NCI-H146 (cell line): ENCODE measurements at places on chromosomes 3 and 15.

DNA sequence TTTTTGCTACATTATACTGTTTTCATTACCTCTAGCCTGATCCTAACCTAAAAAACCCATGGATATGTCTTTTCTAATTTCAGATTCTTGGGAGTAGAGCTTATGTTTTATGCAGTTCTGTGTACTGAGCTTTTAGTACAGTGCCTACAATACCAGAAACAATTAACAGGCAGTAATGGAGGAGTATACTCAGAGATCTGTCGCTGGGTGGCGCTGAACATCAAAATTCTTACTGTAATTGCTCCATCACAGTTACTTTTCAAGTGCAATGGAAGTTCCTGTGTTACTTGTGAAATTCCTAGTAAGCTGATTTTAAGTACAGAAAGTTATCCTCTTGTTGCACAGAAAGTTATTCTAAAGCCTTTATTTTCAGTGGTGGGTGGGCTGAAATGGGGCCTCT is 66.9 kb downstream of the RNF13 start:
- peak; percentile 55 for DNase-seq

- DNase-seq, result no peak
These were observed 12.9 kb upstream of the ANKRD28 start for GRCh38 chr3:15810702-15811101.

DNA sequence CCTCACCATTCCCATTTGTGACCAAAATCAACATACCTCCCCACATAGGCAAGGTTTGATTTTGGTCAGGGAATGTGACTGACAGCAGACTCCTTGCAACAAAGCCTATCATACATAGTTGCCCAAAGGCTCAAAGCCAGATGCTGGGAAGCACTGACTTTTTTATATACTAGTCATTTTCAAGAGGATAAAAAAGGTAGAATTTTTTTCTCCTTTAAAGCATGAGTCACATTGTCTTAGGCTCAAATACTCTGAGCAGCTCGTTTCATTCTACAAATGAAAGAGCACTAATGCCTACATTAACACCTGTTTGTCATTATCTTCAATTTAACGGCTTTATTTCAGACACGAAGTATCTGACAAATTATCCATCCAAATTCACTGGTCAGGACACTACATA is 36.2 kb downstream of the ICE2 start:
- no peak for DNase-seq

GRCh38 chr15:34760909-34761308 is 6.1 kb upstream of the GJD2 start:
- no peak for DNase-seq

GRCh38 chr15:41544650-41545015 is 576 bp upstream of the RPAP1 start:
- peak; percentile 9 for DNase-seq

- DNase-seq, result peak; percentile 43
These were observed 723 bp upstream of the DRD3 start for GRCh38 chr3:114179575-114179974.

DNA sequence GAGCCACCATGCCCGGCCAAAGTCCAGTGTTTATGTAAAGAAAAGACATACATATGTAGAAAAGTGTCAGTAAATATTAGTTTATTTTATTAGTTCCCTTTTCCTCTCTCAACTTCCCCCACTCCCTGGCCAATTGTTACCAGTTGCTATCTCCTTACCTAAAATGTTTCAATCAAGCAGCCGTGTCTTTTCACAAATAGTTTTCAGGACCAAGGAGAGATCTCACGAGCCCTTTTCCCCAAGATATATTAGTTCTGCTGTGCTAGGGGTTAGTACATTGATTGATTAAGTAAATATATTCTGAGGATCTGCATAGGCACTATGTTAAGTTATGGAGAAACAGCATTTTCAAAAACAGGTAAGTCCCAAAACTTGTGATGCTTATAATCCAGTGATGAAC is 87.4 kb downstream of the ZIC4 start:
- DNase-seq, result no peak

GRCh38 chr3:46070595-46071093 is 43.4 kb upstream of the XCR1 start:
- no peak for DNase-seq
